ENCODE measurements at places on chromosomes 1 and 21. TPM values are rescaled to one million over a fixed set of nuclear protein-coding genes. Genes with fewer than 3 reads are reported as not detected.
A peak's percentile ranks its signal among the peaks of the same experiment; 100 is the strongest.

PLPP3 gene
- 9.9 TPM for total RNA-seq

OR2C3 gene
- total RNA-seq, result not detected

DNA sequence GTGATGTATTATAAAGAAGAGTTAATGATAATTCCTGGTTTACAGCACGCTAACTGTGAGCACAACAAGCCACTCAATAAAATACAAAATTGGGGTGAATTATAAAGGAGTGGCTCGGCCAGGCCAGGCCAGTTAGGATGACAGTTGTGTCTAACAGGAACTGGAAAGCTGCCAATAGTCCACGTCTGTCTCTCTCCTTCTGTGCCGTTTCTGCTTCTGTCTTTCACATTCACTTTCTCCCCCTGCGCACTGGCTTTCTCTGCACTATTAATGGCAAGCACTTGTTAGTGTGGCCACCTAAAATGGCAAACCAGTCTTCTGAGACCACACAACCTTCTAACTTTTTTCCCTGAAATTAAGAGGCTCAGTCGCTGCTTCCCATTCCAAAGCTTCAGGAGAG is 394.3 kb downstream of the NTNG1 start:
- no peak for DNase-seq

DNA sequence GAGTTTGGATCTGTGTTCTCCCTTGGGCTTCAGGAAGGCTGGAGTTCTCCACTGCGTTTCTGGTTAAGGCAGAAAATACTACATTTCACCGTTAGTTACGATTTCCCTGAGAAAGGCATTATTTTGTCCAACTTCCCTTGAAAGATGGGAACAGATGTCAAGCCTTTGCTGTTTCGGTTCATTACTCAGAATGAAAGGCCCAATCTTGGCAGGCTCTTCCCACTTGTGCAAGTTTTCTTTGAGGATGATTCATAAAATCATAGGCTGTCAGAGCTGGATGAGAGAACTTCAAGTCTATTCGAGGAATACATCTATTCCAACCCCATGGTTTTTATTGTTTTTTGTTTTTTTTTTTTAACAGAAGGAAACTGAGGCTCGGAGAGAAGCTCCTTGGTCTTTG is 205.2 kb downstream of the GRIK3 start:
- DNase-seq, result no peak

GNG12 gene
- total RNA-seq, result 230 TPM

DNA sequence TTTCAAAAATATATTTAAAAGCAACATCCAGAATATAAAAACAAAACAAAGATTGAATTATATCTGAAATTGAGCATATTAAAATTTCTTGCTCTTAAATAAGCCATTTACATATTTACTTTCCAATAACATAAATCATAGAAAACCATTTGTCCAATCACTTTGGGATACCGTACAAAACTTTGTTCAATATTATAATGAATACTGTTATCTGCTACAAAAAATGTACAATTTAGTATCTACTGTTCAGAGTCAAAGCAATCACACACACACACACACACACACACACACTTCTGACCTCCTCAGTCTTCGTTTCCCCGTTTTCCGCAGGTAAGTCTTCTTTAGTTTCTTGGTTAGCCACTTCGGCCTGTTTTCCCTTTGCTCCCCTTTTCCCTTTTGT is 4.0 kb downstream of the HMGN1 start:
- DNase-seq, result no peak

DNA sequence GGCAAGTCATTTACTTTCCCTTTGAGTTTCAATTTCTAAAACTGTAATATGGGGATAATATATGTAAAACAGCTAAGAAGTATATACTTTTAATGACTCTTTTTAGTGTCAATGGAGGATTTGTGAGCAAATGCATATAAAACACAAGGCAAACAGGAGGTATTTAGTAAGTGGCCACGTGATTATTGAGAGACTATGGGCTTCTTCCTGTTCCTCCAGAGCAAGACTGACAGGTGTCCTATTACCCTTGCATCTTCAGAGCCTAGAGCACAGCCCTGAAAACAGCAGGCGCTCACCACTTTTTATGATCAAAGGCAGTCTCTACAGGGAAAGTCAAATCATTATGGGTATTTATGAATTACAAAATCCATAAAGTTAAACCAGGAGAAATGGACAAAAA is 941 bp upstream of the ROR1 start:
- DNase-seq, result no peak

UBE2U gene
- total RNA-seq, result 0.10 TPM

PCBP3 gene
- not detected for total RNA-seq

DNA sequence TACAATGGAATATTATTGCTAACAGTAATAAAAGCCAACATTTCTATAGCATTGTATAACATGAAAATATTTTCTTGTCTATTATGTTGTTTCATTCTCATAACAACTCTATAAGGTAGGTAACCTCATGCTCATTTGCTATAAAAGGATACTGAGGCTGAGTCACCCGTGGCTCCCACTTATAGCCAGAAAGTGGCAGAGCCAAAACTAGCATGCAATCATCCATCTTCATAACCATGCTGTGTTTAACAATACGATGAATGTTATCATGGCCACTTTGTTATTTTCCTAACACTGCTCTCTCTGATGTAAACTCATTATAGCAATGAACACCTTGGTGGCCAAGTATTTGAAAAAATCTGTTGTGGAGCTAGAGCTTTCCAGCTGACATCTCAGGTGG is 80.8 kb upstream of the JUN start:
- no peak for DNase-seq

SNAPIN gene
- total RNA-seq, result 51.7 TPM

GRCh38 chr21:29056538-29057050 is 16.9 kb downstream of the CCT8 start:
- DNase-seq, result no peak

SYT14 gene
- 10.8 TPM for total RNA-seq

DNA sequence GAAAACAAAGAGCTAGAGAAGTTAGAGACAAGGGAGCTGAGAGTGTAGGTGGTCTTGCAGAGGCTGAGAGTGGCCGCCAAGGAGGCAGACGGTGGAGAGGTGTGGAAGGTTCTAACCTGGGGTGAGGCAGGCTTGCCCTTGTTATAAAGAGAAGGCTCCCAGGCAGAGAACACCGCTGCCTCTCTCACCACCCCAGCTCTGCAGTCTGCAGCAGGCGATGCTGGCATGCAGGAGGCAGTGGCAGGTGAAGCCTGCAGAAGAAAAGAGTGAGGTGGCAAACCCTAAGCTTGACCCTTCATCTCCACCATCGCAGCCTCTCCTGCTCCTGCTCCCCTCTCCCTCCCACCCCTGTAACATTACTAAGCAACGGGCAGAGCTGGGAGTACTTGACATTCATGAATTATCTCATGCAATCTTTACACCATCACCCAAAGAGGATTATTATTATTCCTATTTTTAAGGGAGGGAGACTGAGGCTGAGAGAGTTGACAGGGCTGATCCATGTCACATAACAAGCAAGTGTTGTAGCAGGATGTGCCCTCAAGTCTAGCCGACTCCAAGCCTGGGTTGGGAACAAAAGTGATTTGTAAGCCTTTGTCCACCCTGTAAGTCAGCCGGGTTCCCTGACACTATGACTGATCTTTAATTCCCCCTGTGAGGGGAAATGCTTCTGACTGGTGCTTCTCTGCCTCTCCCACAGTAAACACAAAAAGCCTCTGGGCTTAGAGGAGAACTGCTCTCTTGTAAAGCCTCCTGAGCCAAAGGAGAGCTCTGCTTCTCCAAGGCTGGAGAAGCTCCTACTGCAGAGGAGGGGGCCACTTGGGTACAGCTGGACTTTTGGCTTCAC is 36.1 kb downstream of the KANK4 start:
- DNase-seq, result no peak

DNA sequence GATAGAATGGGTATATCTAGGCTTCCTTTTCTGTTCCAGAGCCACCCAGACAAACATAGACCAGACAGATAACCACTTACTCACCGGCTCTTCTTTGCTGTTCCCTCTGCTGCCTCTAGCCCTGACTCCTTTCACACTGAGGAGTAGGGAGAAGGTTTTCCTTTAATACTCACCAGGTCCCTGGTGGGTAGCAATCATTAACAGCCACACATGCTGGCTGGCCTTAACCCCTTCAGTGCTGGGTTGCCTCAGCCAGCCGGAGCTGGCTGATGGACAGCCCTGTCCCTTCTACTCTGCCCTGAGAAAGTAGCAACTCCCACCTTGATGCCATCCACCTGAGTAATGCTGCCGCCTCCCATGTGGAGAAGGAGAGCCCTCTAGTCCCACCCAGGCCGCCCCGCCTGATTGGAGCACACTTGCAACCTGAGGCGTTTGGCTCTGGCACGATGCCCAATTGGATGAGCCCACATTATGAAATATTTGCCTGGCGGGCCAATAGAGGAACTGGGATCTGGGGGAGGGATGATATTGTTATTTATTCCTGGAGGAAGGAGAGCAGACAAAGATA is 71.6 kb downstream of the PLEKHA6 start:
- DNase-seq, result peak; percentile 91

DNA sequence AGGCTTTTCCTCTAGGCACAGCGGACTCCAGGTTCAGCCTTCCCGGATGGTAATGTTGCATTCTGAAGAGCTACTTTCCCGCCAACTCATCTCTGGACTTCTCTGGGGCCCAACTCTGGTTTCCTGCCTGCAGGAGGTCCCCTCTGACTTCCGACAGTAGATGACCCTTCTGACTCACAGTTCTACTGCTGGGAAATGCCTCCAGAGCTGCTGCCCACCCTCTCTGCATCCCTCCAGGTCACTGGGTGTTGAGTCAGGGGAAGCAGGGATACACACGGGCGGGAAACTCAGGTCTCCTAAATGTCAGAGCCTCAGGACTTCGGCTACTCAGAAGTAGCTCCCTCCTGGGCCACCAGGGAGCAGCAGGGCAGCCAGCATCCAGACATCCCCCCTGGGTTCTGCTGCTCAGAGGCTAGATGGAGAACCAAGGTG is 2.1 kb upstream of the KIF21B start:
- peak; percentile 76 for DNase-seq

- no peak for DNase-seq
These were observed 511 bp downstream of the ZNF683 start for GRCh38 chr1:26372039-26372438.

SGIP1 gene
- total RNA-seq, result 6.1 TPM

FCER1G gene
- total RNA-seq, result not detected

AQP10 gene
- not detected for total RNA-seq

SPRR2B gene
- total RNA-seq, result not detected

DNA sequence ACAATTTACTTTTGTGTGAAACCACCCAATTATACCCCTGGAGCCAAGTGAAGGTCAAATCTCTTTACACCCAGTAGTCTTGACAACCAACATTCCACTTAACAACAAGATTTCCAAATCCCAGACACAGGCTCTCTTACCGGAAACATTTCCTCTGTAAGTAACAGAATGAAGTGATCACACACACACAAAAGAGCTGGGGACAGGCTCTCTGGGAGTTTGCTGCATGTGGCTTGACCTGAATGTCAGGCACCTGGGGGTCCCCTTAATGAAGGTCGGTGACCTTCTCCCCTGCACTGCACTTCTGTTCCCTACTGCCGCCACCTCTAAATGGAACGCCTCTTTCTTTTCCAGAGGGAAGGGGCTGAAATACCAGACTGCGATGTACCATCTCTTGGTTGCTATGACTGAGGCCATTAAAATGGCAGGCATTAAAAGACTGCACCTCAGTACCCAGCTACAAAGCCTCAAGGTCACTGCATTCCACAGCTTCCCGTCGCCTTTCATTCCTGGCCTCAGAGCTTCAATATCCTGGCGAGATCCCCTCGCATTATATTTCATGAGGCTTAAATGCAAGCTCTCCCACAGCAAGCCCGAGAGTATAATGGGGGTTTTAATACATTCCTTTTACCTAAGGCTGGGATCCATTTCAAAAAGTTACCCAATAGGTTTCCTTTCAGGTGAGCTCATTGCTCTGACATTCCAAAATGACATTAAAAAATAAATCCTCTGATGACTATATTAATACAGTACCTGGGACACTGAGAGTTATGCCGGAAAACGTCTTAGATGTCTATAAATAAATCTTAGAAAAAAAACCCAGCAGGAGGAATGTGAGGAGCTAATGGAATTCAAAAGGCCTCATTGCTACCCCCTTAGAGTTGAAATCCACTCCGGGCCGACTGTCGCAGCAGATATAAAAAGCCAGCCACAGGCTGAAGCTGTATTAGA is 90.9 kb upstream of the DIRAS3 start:
- peak; percentile 79 for DNase-seq

ECM1 gene
- total RNA-seq, result 0.60 TPM

TDRD10 gene
- total RNA-seq, result 0.10 TPM

DNA sequence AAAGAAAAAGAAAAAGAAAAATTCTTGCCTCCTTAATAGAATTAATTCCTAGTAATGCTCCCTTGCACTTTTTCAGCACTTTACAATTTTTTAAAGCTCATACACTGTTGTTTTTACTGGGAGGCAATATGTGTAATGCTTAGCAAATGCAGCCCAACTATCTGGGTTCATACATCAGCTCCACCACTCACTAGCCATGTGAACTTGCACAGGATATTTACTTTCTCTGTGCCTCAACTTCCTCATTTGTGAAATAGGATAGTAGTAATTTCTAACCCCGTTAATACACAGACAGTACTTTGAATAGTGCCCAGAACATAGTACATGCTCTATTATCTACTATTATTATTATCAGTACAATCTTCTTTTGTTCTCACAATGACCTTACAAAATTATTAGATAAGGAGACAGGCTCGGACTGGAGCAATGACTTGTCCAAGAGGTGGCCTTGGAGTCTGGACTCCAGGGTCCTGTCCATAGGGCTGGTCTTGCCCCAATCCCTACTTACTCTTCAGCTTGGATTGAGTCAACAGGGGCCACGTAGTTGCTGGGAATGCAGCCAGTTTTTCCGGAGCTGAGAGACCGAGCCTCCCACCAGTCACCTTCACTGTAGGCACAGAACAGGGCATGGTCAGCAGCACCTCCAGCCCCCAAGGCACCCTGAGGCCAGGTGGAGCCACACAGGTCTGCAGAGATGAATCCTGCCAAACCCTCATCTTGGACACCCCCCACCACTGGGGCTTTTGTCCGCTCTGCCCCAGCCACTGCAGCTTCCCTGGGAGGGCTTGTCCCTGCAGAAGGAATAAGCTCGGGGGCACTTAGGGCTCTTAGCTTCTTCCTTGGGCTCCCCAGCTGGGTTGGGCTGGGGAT is 13.7 kb downstream of the FGR start:
- DNase-seq, result peak; percentile 50

DNA sequence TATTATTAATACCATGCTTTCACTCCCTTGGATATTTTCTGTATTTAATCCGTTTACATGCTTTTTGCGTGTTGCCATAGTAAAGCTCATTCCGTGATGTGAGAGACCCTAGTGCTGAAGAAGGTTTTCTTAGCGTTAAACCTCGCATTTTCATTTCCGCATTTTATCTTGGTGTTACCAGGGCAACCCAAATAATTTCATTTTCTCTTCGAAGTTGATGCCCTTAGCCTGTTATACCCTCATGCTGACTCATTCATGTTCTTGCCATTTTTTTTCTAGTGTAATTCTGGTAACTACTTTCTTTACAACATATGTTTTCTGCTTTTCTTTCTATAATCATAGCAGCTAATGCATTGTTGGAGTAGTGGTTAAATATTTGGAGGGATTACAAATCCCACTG is 37.2 kb downstream of the LRRC8C start:
- DNase-seq, result no peak

- DNase-seq, result peak; percentile 71
These were observed 6.1 kb downstream of the AK2 start for GRCh38 chr1:33030575-33030974.

- peak; percentile 43 for DNase-seq
These were observed 9.9 kb upstream of the CD58 start for GRCh38 chr1:116580446-116581322.

GRCh38 chr1:246078126-246078887 is 428.8 kb downstream of the SMYD3 start:
- no peak for DNase-seq

Data from renal cortical epithelial cell (primary cell).